ENCODE measurements at places on chromosomes 6 and 20.

DNA sequence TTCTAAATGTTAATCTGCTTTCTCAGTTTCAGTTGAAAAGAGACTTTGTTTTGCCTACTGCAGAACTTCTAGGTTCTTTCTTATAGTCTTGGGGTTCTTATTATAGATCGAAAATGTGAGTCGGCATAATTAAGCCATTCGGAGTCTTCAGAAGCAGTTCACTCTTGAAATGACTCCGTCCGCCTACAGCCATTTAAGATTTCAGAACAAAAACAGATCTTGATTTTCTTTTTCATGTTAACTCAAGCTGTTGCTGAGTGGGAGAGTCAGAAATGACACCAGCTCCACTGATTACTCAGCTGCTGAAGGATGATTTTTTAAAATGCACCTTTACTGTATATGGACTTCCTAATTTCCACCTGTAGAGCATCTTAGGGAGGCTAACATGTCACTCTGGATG lies 15.9 kb downstream of the PRDM1 start:
- peak; percentile 68 for DNase-seq

GRCh38 chr20:20021835-20022234 lies 4.7 kb downstream of the NAA20 start:
- no peak for DNase-seq

DNA sequence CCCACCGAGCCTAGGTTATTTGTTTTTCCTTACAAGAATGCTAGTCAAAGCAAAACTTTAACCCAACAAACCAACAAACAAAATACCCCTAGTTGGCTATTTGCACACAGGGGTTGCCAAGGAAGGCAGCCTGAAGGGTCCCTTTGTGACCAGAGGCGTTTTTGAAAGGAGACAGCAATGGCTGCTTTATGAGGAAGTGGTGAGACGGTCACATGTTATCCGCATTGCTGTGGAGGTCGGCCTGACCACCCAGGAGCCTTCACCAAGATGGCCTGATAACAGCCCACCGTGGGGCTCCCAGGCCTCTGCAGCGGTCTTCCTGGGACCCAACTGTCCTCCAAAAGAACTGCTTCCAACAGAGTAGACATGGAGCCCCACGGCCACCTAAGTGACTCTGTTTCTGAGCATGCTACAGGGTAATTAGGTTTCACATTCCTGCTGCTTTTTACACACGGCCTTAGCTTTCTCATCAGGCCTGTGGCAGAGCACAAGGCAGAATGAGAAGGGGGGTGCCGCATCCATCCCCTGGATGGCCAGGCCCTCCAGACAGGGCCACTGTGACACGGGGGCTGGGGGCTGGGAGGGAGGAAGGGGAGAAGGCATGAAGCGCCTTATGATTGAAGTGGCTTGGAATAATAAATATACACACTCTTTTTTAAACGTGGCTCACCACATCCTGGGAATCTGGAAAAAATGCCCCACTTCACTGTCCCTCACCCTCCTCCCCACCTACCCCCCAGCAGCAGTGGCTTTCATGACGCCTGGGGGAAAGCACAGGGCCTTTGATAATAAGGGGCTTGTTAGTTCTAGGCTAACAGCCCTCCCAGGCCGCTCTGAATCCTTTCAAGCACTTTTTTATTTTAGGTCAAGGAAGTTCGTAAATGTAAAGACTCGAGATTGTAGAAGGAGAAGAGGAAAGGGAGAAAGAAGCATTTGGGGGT lies 86.0 kb downstream of the CLIC5 start:
- DNase-seq = no peak

DNA sequence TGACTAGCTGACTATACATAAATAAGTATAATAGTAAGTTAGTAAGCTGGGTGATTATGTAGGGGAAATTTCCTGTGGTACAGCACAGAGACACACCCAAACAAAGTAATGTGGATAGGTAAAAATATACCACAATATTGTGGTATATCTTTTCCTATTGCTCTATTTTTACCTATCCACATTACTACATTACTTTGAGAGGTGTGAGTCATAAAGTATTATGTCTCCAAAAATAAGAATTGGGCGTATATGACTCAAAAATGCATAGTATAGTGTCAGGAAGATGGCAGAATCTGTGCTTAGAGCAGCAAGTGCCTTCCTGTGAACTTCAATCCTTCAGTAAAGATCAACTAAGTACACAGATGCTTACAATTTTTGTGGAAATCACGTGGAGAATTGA lies 2.7 kb upstream of the SIRPG start:
- DNase-seq = no peak

GRCh38 chr6:107737397-107737793 lies 86.7 kb downstream of the SCML4 start:
- no peak for DNase-seq

- no peak for DNase-seq
These were observed 231.4 kb downstream of the PREX1 start for GRCh38 chr20:48596334-48596898.

DNA sequence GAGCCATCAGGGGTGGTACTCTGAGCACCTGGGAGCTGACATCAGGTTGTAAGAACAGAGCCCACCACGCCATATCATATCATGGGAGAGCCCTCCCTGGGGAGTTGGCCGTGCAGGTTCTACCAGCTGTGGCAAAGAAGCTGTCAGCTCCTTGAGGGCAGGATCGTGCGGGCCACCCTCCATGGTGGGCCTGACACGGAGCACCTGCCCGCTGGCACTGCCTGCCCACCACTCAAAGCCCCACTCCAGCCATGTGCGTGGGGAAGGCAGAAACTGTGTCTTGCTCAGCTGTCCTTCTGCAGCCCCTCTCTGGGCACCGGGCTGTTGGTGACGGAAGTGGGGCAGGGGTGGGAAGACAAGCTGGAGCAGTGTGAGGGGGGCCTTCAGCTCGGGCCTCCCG lies 14.3 kb downstream of the PRPH2 start:
- DNase-seq = no peak

Data from putamen (tissue), 1 donor.